ENCODE measurements at places on chromosomes 1 and 21.

GRCh38 chr1:98351561-98351960 lies 310.0 kb upstream of the SNX7 start:
- DNase-seq: no peak

- no peak for DNase-seq
Measured at GRCh38 chr1:89673251-89673650, 40.3 kb downstream of the LRRC8C start.

DNA sequence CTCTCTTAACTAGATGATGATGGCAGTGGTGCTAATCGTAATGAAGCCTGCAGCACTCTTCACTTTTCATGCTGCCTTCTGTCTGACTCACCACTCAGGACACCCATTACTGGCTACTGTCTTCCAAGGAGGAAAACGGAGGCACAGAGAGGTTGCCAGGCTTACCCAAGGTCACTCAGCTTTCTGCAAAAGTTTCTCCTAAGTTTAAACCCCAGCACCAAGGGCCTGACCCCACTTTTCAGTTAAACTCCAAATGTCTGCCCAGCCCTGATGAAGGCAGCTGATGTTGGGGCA lies 78.1 kb upstream of the RUNX3 start:
- no peak for DNase-seq

GRCh38 chr21:17386498-17386897 lies 126.3 kb upstream of the CXADR start:
- DNase-seq: no peak

DNA sequence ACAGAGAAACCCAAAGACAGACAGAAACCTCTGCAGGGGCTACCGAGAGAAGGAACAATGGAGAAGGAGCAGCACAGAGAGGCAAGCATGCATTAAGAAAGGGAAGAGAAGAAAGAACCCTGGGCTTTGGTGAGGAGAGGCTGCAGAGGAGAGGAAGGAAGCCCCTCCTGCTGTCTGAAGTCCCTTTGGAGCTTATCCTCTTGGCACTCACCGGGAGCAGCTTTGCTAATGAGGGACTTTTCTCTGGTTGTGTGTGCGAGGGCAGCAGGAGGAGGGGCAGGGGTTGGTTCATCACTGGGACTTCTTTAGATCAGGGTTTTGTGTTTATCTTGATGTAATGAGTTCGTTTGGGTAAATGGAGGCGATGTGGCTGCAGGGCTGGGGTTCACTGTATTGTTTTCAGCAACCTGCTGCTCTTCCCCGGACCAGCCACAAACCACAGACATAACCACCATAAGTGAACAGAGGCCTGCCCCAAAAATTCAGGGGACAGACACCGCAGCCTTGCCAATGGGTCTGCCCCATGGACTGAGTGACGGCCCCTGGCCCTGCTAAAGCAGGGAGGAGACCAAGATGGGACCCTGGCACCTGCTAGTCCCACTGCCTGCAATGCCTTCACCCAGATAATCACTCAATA lies 100.6 kb downstream of the KCND3 start:
- DNase-seq: no peak

GRCh38 chr1:203669739-203670138 lies 43.1 kb downstream of the ATP2B4 start:
- DNase-seq: no peak

GRCh38 chr1:30028283-30028682 lies 695.1 kb downstream of the MATN1 start:
- DNase-seq: no peak

GRCh38 chr1:219173758-219174459 lies at the start of gene LYPLAL1:
TSS of gene LYPLAL1 (plus strand) at chr1:219173878. CDS start at chr1:219173891, 13 bp downstream.
- peak; percentile 52 for DNase-seq

DNA sequence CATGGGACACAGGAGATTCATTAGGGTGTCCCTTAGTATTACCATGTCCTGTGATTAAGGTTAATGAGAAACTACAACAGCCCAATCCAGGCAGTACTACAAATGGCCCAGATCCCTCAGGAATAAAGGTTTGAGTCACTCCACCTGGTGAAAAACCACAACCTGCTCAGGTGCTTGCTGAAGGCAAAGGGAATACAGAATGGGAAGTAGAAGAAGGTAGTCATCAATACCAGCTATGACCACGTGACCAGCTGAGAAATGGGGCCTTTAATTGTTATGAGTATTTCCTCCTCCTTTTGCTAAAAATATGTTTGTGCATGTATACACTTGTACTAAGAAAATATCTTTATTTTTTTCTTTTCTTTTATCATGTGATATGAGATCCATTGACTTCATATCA lies 91.1 kb upstream of the ADAMTS5 start:
- DNase-seq: no peak

DNA sequence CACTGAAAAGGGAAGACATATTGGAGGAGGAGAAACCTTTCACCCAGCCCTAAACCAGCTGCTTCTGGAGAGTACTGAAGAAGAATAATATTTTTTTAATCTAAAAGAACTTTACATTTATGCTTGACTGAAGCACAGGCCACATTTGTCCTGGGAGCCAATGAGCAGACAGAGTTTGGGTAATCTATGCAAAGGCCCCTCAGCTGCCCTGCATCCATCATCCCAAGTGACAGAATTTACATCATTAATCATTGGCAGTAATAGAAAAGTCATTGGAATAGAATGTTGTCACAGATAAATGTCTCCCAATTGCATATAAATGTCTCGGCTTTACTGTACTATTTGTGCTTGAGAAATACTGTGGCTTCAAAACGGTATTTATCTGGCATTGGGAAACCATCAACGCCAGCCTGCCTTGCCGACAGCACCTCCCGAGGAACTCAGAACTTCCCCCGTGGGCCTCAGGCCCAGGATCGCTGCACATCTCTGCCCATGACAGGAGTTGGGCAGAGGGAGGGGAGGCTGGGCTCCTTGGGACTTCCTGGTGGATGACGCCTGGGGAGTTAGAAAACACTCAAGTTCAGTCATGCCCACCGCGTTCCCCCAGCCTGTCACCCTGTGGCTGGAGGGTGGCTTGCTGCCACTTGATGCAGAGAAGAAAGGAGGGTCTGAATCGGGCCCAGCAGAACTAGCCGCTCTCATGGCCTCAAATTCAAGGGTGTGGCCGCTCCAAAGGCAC lies 133.1 kb downstream of the CAMTA1 start:
- no peak for DNase-seq

DNA sequence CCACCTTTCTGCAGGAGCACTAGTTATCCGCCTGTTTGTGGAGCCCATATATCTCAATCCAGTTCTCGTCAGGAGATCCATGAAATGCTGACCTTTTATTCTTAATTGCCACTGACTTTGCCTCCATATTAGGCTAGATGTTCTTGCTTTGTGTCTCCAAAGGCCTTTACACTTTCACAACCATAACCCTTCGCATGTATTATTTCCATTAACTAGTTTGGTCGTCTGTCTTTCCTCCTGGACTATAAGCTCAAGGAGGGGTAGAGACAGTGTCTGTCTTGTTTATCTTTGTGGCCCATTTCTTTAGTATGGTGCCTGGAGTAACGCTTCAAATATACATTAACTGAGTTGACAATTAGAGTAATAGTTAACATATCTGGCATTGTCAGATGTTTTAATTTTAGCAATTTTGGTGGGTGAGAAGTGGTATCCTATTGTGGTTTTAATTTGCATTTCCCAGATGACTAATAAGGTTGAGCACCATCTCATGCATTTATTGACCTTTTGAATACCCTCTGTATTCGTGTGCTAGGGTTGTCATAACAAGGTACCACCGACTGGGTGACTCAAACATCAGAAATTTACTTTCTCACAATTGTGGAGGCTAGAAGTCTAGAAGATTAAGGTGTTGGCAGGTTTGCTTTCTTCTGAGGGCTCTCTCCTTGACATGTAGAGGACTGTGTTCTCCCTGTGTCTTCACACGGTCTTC lies 21.7 kb upstream of the IL12RB2 start:
- no peak for DNase-seq

DNA sequence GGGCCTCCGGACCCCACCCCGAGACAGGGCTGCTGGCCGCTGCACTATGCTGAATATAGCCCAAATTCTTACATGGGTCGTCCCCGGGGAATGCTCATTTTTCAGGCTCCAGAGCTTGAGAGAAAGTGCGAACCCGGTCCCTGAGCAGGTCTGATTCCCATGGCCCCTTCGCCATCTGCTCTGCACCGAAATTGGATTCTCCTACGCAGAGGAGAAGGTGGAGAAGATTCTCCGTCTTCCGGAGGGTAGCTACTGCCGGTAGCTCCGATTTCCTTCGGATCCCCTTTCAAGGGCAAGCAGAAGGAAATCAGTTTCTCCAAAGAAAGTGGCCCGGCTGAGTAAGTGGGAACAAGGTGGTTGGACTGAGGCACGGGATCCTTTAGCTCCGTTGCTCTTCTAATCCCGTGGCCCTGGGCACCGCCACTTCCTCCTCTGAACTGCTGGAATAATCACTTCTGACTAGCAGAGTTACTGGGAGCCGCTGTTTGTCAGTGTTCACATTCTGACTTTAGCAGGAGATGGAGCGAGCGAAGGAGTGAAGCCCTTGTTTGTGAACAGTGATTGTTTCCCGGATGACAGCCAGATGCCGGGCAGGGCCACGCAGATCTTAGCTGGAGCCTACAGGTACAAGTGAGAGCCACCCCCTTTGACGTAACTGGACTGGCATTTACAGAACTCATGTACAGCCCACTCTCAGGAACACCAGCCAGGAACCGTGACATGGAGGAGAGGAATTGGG lies 1.1 kb upstream of the ZNF496 start:
- DNase-seq: no peak

GRCh38 chr21:24205319-24205718 lies 1402.0 kb downstream of the MRPL39 start:
- DNase-seq: no peak

DNA sequence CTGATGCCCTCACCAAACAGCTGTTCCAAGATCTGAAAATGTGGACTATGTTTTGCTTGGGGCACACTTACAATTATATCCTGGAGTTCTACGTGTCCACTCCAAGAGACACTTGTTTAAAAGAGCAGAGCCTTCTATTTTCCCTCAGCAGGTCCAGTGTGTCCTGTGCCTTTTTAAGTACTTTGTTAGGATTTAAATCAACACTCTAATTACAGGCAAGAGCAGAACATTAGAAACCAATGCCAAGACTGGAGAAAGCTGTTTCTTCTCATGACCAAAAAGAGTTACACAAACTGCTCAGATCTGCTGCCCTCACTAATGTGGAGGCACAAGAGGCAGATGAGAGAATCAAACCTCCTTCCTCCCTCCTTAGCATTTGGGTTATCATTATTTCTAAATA lies 452.9 kb downstream of the LMO4 start:
- no peak for DNase-seq

- DNase-seq: no peak
Measured at GRCh38 chr21:35632711-35633110, 427.6 kb downstream of the SETD4 start.

DNA sequence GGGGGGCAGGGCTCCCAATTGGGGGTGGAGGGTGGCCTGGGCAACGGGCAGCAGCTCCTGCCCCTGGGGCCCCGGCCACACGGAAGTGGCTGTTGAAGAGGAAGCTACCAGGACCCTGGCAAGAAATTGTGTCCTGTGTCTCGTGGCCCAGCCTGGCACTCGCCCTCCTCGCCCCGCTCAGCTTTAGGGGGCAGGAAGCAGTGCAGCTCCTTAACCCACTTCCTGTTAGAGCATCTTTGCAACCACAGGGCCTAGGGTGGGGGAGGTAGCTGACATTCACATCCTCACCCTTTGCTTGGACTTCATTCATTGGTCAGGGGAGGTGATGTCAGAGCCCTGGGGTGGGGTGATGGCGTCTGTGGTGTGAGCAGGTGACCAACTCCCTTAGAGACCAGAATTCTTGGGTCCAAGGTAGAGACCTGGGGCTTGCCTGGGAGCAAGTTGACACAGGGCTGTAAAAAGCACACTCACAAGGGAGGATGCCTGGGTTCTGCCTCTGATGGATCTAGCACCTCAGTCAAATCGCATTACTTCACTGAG lies at the start of gene ARHGAP30:
Gene ARHGAP30, minus strand, starts transcription at position 161 of the 540 bp plus-strand sequence. CDS start 267 bp downstream, outside the sequence.
- DNase-seq: no peak

DNA sequence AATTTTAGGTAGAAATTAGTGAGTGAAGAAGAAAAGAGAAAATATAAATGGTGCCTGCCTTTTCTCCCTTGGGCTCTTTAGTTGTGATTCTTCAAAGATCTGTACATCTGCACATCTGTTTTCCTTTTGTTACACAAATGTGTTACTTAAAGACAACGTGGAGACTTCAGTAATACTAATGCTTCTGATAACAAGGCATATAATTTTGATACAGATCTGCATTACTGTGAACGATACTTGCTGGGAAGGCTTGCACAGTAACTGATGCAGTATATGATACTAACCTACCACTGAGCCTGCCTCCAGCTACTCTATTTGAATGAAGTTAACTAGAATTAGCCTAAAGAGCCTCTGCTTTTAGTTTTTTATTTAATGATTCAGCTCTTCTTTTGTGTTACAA lies 244.6 kb downstream of the COL11A1 start:
- DNase-seq: no peak

GRCh38 chr1:168441745-168442144 lies 102.1 kb downstream of the XCL2 start:
- DNase-seq: no peak

DNA sequence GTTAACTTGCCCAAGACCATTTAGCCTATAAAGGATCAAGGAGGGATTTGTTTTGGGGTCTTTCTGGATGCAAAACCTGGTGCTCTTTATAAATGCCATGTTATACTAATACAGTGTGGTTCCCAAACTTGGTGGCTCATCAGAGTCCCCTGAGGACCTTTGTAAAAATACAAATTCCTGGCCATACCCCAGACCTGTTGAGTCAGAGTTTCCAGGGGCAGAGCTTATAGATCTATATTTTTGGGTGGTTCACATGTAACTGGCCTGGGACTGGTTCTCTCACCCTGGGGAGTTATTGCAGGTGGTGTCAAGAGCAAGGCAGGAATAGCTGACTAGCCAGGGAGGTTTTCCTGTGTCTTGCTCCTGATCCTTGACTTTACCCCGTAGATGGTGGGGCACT lies 136.9 kb upstream of the HNRNPU start:
- no peak for DNase-seq

GRCh38 chr1:40763742-40764532 lies 19.6 kb upstream of the KCNQ4 start:
- no peak for DNase-seq

DNA sequence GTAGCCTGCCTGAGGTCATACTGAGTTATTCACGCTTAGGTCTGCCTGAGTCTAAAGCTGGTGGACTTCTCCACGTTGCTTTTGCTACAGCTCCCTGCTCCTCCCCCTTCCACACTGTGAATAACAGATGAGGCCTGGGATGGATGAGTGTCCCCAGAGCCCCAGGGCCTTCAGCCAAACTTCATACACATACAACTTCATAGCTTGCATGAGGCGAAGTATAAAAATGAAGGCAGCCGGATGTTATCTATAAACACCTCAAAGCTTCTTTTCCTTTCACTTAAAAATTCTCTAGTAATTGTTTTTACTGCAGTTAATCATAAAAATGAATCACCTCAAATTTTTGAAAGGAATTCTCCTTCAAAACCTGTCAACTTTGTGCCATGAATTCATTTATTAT lies 70.2 kb downstream of the DAB1 start:
- no peak for DNase-seq

- no peak for DNase-seq
Measured at GRCh38 chr1:160420881-160421842, 20.8 kb downstream of the VANGL2 start.

Data from NCI-H748 treated with DMSO at 0.1 percent for 48 hours (cell line).